Fibroblast of skin of right biceps (primary cell): ENCODE measurements at places on chromosomes 4 and X.

- DNase-seq: no peak
Measured at GRCh38 chr4:26321373-26322221, 783 bp downstream of the RBPJ start.

GRCh38 chrX:112642349-112642748 is 37.4 kb downstream of the LHFPL1 start:
- peak; percentile 61 for DNase-seq

DNA sequence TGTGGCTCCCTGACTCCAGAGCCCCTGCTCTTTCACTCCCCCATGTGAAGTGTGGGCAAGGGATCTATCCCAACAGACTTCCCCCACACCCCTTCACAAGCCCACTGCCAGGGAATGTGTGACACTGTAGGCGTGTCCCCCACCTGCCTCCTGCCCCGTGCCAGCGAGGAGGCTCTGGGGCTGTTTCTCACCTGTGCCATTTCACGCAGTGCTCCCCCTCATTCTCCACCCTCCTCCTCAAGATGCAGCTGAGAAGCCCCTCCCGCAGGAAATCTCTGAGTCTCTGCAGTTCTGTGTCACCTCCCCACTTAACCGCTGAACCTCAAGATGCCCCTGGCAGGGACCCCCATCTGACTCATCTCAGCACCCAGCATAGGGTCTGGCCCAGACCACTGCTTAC is 5.4 kb downstream of the MAN2B2 start:
- no peak for DNase-seq

DNA sequence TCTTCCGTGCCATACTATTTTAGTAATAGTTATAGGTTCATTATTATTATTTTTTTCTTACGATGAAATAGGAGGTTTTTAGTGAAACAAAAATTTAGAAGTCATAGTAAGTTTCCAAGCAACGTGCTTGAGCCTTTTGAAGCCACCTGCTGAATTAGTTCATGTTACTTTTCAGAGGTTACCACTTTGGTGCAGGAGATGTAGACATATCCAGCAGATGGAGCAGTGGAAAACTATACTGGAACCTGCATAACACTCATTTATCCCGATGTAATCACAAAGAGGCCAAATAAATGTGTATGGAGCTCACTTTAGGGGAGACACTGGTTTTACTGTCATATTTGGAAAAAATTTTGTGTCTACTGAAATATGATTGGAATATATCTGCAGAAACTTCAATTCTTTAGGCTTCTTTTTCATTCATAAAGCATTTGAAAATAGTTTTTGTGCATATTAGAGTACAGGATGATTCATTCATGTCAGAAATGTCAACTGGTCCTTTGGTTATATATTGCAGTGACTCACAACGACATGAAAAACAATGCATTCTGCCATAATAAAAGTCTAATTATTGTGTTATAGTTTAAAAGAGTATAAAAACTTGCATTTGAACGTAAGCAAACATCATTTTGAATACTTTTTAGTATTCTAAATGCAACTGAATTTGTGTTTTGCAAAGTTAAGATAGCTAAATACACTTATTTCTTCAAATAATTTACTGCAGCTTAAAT is 2182.9 kb upstream of the TENM3 start:
- DNase-seq: peak; percentile 23

GRCh38 chr4:1196421-1197183 is 24.2 kb upstream of the SPON2 start:
- DNase-seq: no peak

GRCh38 chrX:39931529-39932282 is 166.1 kb downstream of the BCOR start:
- no peak for DNase-seq

GRCh38 chr4:185165605-185166063 is 22.6 kb downstream of the SLC25A4 start:
- peak; percentile 57 for DNase-seq

DNA sequence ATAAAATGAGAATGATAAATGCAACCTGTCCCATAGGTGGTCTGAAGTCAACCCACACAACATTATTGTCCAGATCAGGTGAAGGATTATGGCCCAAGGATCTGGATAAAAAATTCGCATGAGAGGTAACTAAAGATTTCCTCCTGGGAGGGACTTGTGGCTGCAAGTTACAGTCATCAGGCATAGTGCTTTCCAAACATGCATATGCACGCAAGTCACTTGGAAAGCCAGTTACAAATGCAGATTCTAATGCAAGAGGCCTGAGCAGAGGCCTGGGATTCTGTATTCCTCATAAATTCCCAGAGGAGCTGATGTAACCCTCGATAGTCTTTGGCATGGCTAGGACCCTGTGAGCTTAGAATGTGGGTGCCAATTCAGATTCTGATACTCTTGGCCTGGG is 21.1 kb downstream of the HS3ST1 start:
- DNase-seq: no peak

- no peak for DNase-seq
Measured at GRCh38 chr4:159484864-159485263, 382.0 kb downstream of the RAPGEF2 start.

DNA sequence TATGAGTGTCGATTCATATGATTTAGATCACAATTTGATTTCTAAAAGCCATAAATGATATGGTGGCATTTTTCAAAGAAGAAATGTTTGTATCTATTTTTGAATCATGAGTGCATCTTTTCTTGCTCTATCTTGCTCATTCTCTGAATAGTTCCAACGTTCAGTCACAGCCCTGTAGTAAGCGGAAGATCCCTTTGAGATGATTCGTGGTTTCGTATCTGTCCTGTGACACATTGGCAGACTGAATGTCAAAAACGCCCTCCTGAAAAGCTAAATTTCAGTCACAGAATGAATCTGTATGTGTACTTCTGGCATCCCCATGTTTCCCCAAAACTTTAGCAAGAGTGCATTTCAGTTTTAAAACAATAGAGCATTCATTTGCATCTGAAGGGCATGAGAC is 1066.9 kb upstream of the TENM3 start:
- peak; percentile 74 for DNase-seq
